Gastroesophageal sphincter (tissue), 4 donors: ENCODE measurements at places on chromosomes 6 and 20. TPM values are rescaled to one million over a fixed set of nuclear protein-coding genes. Genes with fewer than 3 reads are reported as not detected.

The SIRPD gene
- not detected for total RNA-seq

DNA sequence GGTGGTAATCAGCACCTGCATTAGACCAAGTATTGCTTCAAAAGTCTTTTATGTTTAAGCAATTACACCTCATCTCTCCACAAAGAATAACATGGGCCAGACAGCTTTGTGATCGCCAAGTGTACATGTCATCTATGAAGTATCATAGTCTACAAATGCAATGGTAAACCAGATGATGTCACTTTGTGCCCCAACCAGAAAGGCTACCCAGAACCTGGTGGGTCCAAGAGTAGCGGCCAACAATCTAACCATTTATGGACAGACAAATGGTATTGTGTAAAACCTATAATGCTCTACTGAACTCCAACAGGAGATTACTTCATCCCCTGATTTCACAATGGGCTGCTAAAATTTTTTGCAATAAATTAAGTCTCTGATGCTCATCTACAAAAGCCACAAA is 295.9 kb downstream of the GMDS start:
- no peak for ATAC-seq

GRCh38 chr6:128131566-128131965 is 230.7 kb upstream of the THEMIS start:
- ATAC-seq, result no peak

- no peak for ATAC-seq
These were observed 630.6 kb downstream of the GRIK2 start for GRCh38 chr6:102023977-102024657.

DNA sequence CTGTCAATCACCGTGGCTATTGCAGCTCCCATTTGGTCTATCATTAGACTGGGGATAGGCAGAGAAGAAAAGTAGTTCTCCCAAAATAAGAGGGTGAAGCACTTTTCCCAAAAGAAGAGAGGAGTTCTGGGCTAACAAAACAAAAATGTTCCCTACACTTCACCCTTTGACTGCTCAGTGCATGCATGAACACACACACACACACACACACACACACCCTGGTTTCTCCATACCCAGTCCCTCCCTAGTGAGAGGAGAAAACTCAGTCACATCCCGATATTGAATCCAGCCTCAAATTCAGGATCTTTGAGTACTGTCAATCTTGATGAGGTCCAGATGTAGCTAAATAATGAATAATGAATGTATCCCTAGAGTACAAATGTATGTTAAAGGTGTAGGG is 4.6 kb upstream of the TBPL1 start:
- ATAC-seq, result no peak
